NCI-H446 (cell line): ENCODE measurements at places on chromosomes 2 and 18.

- no peak for DNase-seq
These were observed 178.0 kb downstream of the SH3BP4 start for GRCh38 chr2:235129850-235130249.

DNA sequence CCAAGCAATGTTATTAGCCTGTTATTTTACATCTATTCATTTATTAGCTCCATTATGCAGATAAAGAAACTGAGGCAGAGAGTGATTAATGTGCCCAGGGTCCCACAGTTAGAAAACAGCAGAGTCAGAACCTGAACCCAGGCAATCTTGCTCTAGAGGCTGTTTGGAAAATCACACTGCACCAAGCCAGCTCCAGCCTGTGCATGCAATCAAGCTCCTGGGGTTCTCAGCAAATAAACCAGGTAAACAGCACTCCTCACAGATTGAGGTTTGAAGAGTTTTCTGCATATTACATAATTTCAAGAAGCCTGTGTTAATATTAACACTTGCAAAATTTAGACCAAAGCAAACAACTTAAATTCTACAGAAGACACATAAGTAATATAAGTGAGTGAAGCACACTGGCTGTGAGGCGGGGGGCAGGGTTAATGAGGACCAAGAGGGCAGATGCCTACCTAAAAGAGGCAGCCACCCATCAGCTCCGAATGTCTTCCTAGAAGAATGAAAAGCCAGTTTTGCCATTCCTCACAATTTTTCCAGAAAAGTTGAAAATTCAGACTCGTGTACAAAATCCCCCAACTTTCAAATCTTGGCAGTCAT is 35.4 kb downstream of the CACNB4 start:
- DNase-seq: no peak

DNA sequence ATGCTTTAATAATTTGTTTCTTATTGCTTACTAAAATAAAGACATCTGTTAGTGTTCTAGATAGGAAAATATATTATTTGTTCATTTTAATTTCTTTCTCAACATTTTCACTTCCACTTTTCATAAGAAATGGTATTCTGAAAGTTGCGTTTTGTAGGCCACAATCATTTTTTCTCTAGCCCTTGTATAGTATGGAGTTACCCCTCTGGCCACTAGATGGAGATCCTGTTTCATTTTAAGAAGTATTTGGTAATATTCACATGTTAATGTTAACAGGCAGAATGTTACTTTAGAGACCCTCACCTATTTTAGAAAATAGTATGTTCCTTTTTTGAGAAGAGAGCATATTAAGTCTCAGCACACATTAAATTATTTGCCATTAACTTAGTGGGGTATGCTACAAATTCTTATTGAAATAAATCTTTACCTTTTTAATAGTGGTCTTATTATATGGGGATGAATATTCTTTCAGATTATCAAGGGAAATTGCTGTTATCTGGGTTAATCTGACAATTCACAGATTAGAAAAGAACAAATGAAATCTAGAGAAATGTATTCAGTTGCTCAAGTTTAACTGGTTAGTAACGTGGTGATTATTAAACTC is 73.9 kb upstream of the TTC27 start:
- DNase-seq: peak; percentile 47

DNA sequence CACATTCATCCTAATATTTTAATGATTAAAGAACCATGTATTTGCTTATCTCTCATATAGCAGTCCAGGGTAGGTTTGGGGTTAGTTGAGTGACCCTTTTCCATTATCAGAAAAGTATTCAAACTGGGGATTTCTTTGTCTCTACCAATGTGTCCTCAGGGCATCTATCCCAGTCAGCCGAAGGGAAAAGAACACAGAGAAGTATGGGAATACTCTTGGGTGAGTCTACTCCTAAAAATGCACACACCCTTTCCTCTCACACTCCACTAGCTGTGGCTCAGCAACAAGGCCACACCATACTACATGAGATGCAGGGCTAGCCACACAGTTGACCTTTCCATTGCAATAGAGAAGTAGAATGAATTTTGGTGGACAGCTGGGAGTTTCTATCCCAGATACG is 114.3 kb downstream of the NXPH2 start:
- DNase-seq: no peak

DNA sequence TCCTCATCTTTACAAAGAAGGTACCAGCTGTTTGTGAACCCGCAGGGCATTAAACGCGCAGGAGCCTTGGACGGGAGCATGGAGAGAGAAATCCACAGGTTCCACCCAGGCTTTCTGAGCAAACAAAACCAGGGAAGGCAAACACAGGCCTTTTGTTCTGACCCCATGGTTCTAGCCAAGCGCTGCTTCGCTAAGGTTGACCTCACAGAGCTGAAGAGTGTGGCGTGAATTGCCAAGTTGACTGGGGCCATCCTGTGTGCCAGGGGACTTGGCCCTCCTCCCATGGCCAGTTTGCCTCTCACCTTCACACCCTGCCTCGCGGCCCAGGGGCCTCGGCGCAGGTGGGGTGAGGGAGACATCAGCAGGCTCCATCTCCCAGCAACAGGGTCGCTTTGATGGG is 74.1 kb downstream of the VAPA start:
- DNase-seq: no peak
